ENCODE measurements at places on chromosomes 2 and 18.

DNA sequence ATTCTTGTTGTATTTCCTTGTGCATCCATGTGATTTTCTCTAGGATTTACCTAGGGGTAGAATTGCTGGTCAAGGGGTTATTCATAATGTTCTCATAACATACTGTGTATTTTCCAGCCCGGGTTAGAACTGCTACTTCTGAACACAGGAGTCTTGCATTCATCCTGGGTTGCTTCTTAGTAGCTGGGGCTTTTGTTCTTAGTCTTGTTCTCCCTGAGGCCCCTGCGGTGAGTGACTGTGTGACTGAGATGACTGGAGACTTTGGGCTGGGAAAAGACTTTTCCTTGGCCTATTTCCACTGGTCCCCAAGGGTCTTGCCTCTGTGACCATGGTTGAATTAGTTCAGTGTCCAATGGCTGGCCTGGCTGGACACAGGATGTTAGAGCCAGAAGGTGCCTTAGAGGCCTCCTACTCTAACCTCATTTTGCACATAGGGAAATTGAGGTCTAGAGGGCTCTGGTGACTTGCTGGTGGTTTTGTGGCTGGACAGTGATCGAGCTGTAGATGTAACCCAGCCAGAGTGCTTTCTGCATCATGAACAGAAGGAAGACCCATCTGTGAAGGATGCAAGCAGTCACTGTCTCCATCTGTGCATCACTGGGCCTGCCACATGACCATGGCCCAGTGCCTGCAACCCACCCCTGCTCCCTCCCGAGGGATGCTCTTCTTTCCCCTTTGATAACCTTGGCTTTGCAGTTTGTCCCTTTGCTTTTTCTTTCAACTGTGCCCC lies 233.3 kb downstream of the FHOD3 start:
- DNase-seq, result no peak

DNA sequence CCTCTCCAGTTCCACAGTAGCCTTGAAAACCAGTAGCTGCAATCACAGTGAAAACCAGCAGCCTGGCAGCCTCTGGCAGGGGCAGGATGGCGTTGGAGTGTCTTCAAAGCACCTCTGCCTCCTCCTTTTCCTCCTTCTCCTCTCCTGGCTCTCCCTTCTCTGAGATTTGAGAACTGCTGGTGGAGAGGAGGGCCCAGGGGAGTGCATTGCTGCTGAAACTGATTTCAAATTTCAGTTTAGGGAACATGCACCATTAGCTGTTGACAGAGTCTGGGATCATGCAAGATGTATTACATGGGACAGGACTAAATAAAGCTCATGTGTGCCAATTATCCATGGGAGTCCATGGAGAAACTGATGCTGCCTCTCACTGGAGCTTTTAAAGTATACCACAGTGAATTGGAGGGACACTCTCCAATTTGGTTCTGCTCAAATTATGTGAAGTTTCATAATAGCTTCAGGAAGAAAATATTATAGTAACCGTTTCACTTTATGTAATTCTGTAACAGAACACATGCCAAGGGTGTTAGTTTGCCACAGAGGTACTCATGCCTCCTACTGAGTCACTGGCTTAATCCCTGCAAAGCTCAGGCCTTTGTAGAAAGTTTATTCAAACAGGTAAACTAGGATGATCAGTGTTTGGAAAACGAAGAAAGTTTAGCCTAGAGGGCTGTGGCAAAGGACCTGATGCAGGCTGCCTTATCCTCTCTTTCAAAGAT lies 146.1 kb downstream of the PRPF40A start:
- DNase-seq, result no peak

DNA sequence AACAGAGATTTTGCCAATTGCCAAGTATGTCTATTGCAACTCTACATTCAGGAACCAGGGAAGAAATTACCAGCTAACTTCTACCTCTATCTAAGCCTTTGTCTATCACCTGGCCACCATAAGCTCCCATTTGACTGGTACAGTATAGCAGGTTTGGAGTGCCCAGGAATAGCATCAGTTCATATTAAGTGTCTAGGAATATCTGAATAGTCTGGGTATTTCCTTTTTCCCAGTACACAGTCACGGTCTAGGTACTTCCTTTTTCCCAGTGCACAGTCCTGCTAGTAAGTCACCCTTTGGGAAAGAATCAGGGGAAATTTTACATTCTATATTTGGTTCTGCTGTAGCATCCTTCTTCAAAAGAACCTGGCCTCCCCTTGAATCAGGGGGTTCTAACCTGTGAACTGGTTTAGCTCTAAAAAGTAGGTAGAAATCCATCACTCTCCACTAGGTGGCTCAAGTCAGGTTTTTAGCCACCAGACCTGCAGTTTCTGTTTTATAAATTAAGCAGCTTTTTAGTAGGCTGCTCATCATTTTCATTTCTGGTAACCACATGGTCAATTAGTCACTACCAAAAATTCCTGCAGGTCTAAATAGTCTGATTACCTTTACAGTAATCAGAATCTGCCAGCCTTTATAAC lies 49.3 kb upstream of the DNAJC10 start:
- no peak for DNase-seq

DNA sequence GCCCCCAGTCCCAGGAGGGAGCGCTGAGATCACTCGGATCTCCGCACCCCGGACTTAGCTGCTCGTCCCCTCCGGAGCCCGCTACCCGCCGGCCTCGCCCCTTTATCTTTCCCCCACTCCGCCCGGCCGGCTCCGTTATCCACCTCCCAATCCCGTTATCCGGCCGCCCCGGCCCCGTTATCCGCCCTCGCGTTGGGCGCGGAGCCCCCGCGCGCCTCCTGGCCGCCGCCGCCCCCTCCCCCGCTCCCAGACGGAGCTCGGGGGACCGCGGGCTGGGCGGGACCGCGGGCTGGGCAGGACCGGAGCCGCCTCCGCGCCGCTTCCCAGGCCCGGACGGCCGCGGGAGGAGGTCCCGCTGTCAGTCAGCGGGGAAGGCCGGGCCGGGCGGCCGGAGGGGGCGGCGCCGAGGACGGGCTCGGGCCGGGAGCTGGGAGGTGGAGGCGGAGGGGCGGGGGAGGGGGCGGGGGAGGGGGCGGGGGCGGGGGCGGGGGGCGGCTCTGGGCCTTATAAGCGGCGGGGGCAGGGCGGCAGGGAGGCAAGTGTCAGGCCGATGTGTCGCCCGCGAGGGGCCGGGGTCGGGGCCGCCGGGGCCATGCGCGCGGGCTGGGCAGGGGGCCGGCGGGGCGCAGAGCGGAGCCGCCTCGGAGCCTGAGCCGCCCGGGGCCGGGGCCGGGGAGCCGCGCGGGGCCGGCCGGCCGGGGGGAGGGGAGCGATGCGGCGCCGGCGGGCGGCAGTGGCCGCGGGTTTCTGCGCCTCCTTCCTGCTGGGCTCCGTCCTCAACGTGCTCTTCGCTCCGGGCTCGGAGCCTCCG lies at the start of gene PKDCC:
Gene PKDCC, plus strand, starts transcription at position 534 of the 811 bp plus-strand sequence. Its CDS starts 179 bp downstream, at position 713.
- DNase-seq, result no peak

DNA sequence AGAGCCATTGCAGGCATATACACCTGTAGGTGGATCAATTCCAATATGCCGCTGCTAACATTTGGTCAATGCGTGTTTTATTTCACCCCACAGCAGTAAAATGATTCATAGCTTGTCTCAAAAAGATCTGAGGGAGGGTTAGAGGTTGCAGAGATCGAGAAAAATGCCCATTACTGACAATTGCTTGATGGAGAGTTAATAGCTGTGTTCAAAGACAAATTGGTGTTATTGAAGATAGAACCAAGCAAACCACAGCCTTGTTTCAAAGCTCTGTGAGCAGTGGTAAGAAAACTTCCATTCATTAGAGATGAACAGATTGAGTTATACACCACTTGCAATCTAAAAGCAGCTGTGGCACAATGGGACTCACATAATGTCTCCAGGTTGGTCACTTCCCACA lies 95.4 kb downstream of the KCNE4 start:
- no peak for DNase-seq

DNA sequence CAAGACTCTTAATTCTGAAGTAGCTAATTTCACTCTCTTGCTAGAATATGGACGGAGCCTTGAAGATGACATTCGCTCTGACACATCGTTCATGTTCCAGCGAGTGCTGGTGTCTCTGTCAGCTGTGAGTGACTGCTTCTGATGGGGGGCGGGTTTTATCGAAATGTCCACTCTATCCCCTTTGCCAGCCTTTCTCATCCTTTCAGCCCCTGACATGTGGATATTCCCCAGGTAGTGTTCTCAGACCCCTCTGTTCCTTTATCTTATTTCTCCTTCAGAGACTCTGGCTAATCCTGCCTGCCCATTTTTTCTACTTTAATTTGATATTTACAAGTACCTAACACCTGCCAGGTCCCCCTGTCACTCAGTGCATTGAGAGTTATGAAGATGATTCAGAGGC lies 18.9 kb upstream of the GMCL1 start:
- DNase-seq, result no peak

DNA sequence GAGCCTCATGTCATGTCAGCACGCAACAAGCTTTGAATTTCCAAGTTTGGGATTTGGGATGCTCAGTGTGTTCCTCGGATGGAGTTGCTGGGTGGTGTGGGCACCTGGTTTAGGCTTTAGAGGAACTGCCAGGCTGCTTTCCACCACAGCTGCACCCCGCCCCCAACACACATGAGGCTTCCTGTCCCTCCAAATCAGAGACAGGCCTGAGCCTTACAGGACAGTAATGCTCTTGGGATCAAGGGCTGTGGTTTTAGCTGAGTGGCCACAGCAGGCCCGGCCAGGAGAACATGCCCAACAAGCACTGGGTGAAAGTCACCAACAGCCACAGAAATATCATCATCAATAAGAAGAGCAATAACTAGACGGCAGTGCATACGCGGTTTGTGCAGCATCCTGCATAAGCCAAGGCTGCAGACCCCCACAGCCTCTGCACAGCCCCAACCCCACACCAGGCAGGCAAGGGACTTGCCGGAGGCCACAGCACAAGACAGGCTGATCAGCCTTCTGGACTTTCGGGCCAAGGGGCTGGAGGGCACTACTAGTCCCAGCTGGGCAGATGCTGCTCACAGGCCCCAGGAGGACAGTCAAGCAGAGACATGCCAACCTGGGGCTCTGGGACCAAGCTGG lies 29.7 kb upstream of the GPC1 start:
- no peak for DNase-seq

GRCh38 chr2:110105183-110105582 lies 10.4 kb downstream of the MALL start:
- no peak for DNase-seq

GRCh38 chr2:199460101-199460671 lies 2.4 kb upstream of the SATB2 start:
- DNase-seq, result no peak

DNA sequence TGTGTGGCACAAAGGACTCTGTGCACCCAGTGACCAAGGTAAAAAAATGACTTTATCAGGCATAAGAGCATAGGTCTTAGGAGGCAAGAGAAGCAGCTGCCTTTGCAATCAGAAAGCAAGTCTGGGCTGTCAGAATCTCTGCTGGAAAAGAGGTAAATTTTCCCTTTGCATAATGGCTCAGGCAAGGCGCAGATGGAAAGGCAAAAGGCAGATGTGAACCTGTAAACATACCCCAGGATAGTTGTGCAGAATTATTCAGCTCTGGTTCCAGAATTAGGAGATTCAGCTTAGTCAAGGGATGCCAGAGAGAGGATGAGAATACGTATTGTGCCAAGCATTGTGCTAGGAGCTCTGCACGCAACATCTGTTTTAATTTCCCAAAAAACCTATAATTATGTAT lies 258.7 kb downstream of the CLIP4 start:
- no peak for DNase-seq

DNA sequence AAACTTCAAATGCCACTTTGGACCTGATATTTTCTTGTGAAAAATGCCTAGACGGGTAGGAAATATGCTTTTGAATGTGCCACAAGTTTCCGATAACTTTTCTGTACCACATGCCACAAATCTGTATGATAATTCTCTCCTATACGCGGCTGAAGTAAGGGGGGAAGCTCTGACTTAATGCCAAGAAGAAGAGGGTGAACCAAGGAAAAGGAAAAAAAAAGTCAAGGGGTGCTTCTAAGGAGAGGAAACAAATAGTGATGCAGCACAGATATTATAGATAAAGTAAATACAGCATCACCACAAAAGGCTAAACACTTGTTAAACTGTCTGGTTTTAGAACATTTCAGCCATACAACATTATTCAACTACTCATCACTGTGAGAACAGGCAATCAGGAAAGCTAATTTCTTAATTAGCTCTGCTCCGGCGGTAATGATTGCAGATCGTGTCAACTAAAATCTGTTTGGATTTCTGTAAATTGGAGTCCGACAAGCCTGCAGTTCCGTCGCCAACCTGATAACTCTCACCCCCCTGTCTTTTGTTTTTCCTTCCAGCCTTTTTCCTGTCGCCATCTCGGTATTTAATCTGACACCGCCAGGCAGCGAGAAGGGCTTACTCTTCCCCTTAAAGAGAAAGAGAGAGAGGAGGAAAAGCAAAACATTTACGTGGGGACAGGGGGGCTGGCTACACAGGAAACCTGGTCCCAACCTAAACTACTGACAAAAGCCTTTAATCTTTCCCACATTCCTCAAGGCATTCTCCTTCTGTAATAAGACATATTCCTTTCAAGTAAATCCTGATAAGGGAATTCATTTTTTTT lies 67.5 kb downstream of the ZEB2 start:
- DNase-seq, result no peak

GRCh38 chr2:17934721-17935120 lies 56.3 kb downstream of the KCNS3 start:
- DNase-seq, result no peak

DNA sequence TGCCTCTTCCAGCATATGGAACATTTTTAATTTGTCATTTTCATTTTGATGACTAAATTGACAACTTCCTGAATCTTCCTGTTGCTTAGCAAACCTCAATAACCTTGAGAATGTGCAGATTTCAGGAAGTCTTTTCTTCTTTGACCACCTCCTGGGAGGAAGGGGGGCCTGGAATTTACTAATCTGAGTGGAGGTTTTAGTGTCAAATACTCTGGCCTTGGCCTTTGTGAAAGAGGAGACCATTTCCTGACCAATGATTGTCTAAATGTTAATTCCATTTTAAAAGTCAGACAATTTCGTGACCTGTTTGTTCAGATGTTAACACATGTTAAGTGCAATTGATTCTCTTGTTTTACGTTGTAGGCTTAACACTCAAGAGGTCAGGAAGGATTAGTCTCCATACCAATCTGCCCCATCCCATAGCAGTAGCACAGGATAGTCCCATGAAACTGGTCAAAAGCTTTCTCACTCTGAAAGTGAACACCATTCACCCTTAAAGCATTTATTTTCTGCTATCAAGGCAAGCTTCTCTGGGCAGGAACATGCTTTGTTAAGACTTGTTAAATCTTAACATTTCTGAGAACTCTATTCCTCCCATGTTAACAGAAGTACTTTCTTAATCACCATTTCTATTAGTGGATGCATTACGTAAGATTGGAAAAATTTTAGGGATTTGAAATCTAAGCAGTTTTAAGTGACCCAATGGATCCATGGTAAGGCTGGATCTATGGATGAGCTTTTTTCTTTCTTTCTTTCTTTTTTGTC lies 219.6 kb downstream of the RND3 start:
- no peak for DNase-seq

- no peak for DNase-seq
Measured at GRCh38 chr2:71941726-71942525, 205.7 kb downstream of the CYP26B1 start.

DNA sequence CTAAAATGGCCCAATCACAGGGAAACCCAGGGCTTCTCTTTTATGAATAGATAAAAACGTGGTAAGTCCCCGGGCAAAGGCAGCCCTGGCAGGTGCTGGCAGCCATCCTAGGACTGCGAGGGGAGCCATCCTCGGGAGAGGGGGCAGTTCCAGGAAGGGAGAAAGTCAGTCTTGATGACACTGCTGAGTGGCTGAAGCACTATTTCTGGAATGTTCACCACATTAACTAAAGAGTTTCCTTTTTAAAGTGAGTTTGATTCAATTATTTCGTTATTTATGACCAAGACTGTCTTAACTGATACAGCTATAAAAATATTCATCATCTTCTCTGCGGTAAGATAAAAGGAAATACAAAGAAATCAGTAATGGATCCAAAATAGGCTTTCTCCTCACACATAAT lies 20.4 kb downstream of the TTR start:
- DNase-seq, result no peak

Data from activated CD8-positive, alpha-beta memory T cell treated with anti-CD3 and anti-CD28 coated beads for 1 hour (primary cell).